Activated naive CD4-positive, alpha-beta T cell (primary cell): ENCODE measurements at places on chromosomes 6 and 20.

DNA sequence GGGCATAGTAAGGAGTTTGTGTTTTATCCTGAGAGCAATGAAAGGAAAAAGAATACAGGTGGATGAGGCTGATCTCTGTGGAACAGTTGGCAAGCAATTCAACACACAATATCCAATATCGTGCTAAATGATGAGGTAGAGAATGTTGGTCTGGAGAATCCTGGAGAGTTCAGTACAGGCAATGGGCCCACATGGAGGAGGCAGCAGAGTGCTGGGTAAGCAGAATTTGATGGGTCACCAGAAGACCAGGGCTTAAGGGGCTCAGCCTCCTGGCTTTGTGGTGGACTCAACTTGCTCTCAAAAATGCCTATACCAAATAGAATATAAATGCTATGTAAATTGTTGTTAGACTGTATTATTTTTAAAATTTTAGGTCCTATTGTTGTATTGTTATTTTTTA is 271.5 kb upstream of the JARID2 start:
- no peak for DNase-seq

DNA sequence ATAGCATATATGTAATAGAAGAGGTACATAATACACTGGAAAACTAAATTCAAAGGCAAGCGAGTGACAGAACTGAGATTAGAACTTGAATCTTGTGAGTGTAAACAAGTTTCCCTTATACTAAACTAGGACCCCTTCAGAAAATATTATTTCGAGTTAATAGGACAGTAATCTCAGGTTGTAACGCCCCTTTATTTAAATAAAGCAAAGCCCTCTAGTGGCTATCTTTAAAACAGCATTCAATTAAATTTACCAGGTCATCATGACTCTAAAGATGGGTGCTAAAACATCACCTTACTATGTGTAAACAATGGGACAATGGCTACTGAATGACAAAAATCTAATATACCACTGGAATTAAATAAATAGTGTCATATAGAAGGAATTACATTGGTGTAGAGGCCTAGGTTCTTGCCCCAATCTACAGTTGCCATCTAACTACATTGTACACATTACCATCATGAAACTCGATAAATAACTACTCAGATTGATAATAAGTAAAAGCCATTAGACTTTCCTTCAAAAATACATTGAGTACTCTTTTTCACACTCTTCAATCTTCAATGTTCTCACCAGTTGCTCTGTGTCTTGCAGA is 255.4 kb upstream of the IRAK1BP1 start:
- no peak for DNase-seq

GRCh38 chr20:48169650-48170225 is 384.5 kb upstream of the SULF2 start:
- DNase-seq = no peak

GRCh38 chr20:43969028-43969447 is 54.4 kb downstream of the TOX2 start:
- DNase-seq = no peak

- no peak for DNase-seq
Observed at GRCh38 chr6:136782021-136782770, 10.1 kb downstream of the MAP3K5 start.

DNA sequence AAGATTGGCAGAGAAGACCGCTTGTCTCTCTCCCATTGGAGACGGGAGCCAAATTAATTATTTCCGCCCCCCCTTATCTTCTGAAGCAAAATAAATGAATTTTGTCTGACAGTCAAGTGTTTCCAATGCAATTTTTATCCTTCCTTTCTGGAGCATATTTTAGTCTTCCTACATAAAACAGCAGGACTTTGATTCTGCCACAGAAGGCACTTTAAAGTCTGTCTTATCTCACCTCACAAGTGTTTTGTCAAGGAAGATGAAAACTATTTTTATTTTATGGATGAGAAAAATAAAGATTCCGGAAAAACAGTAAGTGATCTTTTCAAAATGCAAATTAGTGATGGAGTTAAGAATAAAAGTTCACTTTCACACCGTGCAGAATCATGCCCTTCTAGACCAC is 140.4 kb downstream of the OPRM1 start:
- no peak for DNase-seq

- no peak for DNase-seq
Observed at GRCh38 chr20:50260479-50261221, 70.0 kb downstream of the CEBPB start.

GRCh38 chr20:57179265-57179664 is 87.2 kb downstream of the BMP7 start:
- no peak for DNase-seq

GRCh38 chr6:33497157-33497556 is 42.8 kb downstream of the ZBTB9 start:
- no peak for DNase-seq

DNA sequence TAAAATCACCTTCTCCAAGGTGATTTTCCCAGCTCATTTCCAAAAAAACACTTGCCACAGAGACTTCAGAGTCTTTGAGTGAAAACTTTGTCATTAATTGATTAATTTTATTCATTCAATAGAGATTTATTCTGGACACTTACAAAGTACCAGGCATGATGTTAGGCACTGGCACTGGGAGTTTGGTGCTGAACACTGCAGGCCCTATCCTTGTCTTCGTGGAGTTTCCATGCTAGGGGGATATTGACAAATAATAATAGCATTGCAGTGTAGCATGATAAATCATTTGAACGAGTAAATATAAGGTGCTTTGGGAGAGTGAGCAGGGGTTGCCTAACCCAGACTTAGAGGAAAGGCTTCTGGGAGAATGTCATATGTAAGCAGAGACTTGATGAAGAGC is 145.7 kb downstream of the SOX4 start:
- no peak for DNase-seq

DNA sequence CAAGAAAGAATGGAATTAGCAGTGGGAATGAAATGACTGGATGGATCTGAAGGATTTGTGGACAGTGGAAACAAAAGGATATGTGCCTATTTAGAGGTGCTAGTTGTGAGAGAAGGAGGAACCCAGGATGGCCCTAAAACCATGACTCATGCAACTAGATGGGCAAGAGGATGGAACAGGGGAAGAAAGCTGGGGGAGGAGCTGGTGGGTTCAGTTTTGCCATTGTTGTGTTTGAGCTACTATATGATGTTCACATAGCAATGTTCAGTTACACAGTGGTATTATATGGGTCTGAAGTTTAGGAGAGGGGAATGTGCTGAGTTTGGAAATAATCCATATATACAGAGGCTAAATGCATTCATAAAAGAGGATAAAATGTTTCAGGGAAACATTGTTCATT is 125.7 kb upstream of the SSTR4 start:
- no peak for DNase-seq

DNA sequence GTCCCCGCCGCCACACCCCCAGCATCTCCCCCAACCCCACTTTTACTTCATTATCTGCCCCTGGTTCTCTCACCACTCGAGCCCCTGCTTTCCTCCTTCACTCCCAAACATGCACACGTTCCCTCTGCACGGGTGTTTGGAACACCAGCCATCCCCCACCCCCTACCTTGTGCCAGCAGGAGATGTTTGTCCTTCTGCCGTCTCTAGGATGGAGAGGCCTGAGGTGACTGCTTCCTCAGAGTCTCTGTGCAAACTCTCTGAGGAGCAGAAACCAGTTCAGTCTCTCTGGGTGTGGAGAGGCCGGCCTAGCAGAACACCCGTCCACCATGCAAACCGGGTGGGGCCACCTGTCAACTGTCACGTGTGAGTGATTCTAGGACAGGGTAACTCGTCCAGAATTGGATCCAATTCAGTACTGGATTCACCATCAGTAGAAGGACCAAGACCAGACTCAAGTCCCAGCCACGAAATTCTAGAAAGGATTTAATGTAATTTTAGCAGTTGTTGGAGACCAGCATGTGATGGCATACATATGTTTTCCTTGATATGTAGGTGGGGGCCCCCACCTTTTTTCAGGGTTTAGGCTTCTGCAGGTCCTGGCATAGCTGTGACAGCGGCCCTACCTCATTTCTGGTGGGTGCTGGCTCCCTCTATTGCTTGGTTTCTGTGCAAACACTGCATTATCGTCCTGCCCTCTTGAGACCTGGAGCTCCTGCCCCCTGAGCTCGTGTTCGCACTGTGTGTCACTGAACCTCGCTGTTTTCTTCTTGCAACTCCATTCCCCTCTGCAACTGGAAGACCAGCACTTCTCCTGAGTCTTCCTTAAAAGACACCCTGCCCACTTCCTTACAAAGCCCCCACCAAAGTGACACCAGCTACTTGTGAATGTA is at the start of gene RAET1E:
RAET1E (minus strand) TSS at position 259 of the 890 bp plus-strand sequence. CDS start 7,212 bp downstream, outside the sequence.
- no peak for DNase-seq

- no peak for DNase-seq
Observed at GRCh38 chr6:128882991-128883611, at the start of gene LAMA2. TSS of gene LAMA2 (plus strand) at chr6:128883138. CDS start at chr6:128883246, 108 bp downstream.

- DNase-seq = no peak
Observed at GRCh38 chr20:33812908-33813462, 1.8 kb downstream of the CHMP4B start.

DNA sequence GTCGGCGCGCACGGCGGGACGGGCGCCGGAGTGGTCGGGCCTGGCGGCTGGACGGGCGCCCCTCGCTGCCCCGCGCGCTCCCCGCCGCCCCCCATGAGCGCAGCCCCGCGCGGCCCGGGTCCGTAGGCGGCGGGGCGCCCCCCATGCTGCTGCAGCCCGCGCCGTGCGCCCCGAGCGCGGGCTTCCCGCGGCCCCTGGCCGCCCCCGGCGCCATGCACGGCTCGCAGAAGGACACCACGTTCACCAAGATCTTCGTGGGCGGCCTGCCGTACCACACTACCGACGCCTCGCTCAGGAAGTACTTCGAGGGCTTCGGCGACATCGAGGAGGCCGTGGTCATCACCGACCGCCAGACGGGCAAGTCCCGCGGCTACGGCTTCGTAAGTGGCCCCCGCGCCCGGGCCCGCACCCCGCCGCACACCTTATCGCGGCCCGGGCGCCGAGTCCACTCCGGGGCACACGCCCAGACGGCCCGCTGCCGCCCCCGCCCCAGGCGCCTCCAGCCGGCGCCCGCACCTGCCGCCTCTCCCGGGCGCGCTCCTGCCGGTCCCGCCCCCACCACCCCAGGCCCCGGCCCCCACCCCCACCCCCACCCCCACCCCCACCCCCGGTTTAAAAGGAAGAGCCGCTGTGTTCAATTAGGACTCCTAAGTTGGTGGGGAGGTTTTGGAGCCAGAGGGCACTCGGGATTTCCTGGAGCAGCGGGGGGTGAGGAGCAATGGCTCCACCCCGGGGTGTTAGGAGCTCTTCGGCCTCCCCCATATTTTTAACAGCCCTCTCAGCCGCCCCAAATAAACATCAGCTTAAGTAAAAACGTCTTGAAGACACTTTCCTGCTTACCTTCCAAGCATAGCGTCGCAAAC is 474 bp downstream of the RBM38 start:
- no peak for DNase-seq

- no peak for DNase-seq
Observed at GRCh38 chr20:22303523-22303922, 280.8 kb downstream of the FOXA2 start.

DNA sequence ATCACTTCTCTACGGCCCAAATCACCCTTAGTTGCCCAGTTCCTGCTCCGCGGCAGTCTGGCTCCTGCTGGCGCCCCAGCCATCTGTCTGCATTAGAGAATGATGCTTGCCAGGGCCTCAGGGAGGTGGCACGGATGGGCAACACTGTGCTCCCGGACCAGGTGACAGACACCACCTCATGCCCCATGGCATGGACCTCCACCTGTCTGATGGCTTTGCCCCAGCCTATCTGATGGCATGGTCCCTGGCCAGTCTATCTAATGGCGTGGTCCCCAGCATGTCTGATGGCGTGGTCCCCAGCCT is 18.8 kb upstream of the MRGBP start:
- DNase-seq = no peak

DNA sequence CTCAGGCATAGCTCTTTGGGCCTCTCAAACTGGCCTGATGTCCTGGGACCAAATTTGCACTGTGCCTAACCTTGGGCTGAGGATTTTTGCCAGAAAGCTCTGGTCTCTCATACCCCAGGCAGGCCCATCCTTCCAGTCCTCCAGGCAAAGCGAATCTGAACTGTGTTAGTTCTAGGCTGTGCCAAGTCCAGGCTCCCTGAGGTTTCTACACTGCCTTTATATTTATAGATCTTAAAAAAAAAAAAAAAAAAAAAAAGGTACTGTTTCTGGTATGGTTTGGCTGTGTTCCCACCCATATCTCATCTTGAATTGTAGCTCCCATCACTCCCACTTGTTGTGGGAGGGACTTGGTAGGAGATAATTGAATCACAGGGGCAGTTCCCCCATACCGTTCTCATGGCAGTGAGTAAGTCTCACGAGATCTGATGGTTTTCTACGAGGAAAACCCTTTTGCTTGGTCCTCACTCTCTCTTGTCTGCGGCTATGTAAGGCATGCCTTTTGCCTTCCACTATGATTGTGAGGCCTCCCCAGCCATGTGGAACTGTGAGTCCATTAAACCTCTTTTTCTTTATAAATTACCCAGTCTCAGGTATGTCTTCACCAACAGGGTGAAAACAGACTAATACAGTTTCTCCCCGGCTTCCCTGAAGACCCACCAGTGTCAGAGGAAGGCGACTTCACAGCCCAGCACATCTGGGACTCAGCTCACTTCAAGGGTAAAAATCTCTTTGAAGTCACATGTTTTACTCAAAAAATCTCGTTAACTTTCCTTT is 39.0 kb upstream of the TBXT start:
- DNase-seq = no peak

DNA sequence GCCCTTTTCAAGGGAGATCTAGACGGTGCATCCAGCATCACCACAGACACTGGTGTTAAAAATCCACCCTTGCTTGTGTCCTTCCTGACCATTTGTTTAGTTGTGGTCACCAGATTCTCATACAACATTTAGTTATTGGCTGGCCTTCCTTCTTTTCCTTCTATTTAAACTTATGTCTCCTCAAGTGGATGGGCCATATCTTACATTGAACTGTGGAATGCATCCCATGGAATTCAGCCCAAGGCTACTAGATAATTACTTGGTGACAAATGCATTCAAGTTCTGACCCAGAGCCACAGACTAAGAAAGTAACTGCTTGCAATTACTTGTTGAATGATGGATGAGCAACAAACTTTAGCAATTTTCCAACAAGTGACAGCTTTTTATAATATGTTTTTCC is 198.9 kb upstream of the SSTR4 start:
- no peak for DNase-seq

DNA sequence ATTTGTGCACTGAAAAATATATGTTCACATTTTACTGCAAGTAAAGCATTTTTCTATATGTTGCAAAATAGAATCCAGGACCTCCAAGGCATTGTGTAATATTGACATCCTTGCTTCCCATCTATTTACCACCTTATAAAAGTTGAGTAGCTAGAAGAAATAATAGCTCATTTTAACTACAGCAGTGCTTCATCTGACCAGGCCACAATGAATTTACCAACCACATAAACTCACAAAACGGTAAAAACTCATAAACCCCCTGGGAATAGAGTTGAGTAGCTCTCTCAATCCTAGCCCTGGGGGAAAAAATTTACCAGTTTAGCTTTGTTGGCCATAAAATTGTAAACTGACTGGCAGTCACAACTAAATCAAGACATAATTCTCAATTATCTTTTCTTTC is 3.9 kb downstream of the ATXN1 start:
- no peak for DNase-seq

DNA sequence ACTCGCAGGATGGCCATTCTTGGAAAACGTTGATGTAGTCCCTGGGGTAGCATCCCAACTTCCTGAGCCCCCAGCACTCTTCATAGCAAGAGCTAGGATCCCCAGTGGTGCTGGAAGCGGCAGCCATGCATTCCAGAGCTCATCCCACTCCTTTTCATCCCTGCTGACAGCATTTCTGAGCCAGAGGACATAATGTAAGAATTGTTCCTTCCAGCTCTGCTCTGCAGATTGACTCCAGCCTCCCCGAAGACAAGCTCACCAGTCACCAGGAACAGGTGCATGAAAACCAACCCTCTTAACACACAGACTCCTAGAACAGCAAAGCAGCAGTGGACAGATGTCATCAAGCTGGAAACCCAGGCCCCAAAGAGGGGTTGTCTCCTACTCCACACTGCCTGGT is 3.8 kb downstream of the SLC13A3 start:
- no peak for DNase-seq
